Tibial nerve (tissue), 4 donors: ENCODE measurements at places on chromosomes 6 and 20.

GRCh38 chr6:84332139-84333034, 104.9 kb upstream of the CEP162 start:
- DNase-seq: no peak

DNA sequence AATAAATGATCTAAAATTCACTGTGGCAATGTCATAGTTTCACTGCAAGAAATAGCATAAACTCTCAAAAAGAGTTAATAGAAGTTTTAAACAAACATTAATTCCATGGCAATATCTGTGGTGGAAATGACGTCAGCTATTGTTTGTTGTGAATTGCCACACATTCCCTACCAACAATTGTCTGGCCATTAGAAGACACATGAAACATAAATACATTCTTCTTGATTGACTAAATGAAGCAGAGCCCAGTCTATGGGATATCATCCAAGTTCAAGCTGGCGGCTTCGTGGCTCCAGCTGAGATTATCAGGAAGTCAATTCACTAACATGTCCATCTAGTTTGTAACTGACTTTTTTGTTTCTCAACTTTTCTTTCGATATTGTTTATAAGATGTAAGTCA, 369.0 kb downstream of the ARHGAP18 start:
- no peak for DNase-seq

- no peak for DNase-seq
Measured at GRCh38 chr20:43536817-43537440, 21.9 kb upstream of the SGK2 start.

- DNase-seq: no peak
Measured at GRCh38 chr6:53984163-53984562, 127.1 kb upstream of the MLIP start.

GRCh38 chr20:16732506-16733152, 2.8 kb downstream of the SNRPB2 start:
- DNase-seq: no peak

DNA sequence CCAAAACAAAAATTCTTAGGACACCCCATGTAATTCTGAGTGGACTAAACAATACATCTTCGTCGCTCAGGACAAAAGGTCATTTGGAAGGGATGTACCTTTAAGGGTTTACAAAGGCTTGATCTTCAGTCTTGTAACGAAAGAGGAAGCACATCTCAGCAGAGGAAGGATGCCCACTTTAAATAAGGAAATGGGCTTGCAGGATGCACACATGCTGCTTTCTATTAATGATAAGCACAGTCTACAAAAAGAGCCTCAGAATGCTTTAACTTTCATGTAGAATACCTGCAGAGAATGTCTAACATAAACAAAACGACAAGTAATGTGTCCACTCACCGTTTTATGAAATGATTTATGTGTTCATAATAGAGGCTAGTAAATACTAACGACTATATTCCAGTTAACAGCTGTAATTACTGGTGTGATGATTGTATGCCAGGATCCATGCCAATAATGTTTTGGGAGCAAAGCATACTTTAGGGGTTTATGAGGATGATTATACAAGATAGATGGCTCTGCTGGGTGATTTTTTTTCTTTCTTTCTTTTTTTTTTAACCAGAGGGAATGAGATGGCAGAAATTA, 216.9 kb downstream of the GMDS start:
- no peak for DNase-seq

- no peak for DNase-seq
Measured at GRCh38 chr6:25727028-25727427, 27.5 kb upstream of the SLC17A4 start.

GRCh38 chr20:31824554-31825313, 5.6 kb downstream of the MYLK2 start:
- no peak for DNase-seq

DNA sequence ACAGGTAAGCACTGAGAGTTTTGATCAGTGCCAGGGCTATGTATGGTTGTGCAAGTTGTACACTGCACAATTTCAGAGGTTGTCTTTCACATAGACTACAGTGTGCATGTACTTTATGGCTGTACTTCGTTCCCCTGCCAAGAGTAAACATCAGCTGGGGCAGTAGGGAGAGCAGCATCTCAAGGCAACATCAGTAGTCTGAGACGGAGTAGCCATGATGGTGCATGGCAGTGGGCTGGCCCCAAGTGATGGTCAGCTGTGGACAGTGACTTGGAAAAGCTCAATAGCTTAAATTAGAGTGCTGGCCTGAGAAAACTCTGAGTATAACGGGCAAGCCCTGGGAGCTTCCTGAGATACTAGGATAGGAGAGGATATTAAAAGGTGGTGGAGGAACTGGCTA, 165.5 kb downstream of the TFAP2B start:
- no peak for DNase-seq

DNA sequence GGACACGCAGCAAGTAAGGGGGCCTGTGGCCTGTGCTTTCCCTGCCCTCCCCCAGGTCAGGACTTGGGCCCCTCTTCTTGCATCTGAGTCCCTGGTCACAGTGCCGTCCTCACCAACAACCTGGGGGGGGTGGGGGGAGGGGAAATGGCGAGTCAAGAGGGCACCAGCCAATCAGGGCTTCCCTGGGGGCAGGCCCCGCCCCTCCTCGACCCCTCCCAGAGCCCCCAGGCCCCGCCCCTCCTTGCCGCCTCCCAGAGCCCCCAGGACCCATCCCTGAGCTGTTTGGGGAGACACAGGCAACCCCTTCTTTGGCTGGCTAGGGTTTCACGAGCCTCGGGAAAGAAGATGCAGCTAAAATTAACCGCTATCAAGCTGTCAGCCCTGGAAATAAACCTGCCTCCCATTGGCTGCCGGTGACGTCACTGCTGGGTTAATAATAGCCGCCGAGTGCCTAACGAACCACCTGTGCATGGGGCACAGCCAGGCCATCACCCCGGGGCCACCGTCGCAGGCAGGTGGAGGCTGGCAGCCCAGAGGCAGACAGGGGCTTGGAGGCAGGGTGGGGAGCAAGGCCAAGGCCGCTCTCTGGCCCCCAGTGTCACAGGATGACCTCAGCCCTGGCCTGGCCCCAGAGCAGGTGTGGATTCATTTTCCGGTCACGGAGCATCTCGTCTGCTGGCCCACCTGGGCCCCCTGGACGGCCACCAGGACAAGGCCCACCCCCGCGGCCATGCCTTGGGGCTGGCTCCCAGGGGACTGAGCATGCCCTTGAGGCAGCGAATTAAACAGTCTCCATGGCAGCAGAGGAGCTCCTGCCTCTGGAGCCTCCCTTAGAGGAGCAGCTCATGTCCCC, 3.2 kb upstream of the EEF1A2 start:
- no peak for DNase-seq

GRCh38 chr6:26173836-26174145, 86.6 kb downstream of the HFE start:
- DNase-seq: no peak

DNA sequence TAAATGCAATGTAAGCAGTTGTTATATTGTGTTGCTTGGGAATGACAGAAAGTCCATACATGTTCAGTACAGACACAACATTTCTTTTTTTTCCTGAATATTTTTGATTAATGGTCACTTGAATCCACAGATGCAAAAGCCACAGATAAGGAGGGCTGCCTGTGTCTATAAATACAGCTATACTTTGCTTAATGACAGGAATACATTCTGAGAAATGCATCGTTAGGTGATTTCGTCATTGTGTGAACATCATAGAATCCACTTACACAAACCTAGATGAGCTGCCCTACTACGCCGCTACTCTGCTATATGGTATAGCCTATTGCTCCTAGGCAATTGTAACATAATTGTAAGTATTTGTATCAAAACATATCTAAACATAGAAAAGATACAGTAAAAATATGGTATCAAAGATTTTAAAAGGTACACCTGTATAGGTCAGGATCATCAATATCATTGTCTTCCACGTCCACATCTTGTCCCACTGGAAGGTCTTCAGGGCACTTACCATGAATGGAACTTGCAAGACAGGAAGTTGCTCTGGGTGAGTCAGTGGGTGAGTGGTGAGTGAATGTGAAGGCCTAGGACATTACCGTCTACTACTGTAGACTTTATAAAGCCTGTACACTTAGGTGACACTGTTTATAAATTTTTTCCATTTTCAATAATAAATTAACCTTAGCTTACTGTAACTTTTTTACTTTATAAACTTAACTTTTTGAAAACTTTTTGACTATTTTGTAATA, 27.9 kb upstream of the POPDC3 start:
- DNase-seq: no peak

DNA sequence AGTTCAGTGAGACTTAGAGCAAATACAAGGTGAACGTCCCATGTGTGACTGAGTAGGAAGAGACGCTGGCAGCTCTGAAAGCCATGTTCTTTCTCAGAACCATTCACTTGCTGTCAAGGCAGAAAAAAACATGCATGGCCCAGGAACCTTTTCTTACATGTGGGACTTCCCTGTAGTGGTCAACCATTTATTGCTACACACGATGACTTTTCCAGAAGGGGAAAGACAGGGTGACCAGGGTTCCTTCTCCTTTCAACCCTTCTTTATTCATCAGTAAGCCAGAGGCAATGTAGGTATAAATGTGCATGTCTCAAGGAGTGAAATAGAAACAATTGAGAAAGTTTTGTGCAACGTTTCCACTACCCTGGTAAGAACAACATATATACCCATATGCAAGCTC, 189.0 kb downstream of the NFATC2 start:
- no peak for DNase-seq

GRCh38 chr6:111972745-111973117, 81.2 kb upstream of the CCN6 start:
- no peak for DNase-seq

DNA sequence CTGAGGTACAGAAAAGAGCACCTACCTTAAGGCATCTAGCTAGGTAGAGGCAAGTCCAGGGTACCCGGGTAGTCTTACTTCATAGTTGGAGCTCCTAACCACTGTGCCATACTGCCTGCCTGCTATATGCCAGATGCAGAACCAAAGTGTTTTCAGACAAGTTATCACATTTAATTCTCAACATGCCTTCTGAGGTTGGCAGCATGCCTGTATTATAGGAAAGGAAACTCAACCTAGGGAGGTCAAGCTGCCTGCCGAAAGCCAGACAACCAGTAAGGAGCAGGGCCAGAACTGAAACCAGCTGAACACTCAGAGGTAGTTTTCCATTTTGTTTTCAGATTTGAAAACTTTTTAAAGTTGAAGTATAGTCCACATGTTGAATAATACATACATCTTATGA, 5.4 kb downstream of the CTNNBL1 start:
- DNase-seq: no peak

DNA sequence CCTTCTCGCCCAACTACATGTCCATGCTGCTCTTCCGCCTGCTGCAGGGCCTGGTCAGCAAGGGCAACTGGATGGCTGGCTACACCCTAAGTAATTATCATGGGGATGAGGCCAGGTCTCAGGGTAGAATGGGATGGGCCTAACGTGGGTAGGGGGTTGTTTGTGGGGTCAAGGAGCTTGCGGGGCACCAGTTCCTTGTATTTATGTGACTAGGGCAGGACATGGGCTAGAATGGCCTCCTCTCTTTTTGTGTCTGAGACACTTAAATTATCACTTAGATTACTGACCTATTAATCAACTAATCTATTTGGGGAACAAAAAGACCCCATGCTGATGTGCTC, 10.7 kb downstream of the SLC22A1 start:
- DNase-seq: no peak

DNA sequence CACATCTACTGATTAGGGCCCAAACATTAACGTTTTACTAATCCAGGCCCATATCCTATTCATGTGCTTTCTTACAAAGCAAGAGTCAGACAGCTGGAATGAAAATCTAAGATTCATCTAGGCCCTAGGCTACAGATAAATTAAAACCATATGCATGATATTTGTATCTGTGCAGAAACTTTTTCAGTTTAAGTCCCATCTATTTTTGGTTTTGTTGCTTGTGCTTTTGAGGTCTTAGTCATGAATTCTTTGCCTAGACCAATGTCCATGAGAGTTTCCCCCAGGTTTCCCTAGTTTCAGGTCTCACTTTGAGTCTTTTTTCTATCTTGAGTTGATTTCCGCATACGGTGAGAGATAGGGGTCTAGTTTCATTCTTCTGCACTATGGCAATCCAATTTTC, 20.2 kb downstream of the ADNP start:
- no peak for DNase-seq

GRCh38 chr6:108877046-108877751, 29.0 kb downstream of the ARMC2 start:
- peak; percentile 71 for DNase-seq

- DNase-seq: peak; percentile 30
Measured at GRCh38 chr6:219641-220198, 72.6 kb upstream of the DUSP22 start.

DNA sequence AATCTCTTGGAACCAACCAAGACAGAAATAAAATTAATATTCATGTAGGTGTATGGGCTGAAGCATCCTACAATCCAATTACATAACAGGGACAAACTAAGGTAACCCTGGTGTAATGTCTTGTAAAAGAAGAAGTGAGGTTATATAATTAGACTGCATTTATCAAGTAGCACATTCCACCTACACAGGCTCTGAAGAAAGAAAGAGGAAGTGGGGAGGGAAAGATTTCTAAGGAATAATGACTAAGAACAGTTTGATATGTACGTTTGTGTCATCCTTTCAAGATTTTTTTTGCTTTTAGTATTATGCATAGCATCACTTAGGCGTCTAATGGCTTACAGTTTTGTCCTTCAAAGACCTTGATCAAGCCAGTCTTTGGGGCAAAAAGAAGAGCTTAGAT, 139.7 kb downstream of the PLCB1 start:
- no peak for DNase-seq

DNA sequence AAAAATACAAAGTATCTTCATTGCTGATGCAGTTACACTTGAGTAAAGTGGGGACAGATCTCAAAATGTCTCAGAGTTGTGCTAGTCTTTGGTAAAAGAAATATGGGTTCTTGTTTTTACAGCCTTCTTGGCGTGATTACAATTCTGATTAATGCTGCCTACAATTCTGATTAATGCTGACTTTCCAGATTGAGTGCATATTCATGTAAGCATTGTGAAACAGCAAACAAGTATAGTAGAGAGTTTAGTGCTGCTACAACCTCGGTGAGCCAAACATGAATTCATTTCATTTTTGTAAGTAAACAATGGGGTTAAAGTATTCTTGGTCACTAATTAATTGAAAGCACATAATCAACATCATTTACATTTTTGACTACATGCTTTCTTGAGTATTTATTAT, at the start of gene DEFB113:
DEFB113 (minus strand) TSS at position 21 of the 400 bp plus-strand sequence; CDS start at position 21, 0 bp downstream.
- no peak for DNase-seq

DNA sequence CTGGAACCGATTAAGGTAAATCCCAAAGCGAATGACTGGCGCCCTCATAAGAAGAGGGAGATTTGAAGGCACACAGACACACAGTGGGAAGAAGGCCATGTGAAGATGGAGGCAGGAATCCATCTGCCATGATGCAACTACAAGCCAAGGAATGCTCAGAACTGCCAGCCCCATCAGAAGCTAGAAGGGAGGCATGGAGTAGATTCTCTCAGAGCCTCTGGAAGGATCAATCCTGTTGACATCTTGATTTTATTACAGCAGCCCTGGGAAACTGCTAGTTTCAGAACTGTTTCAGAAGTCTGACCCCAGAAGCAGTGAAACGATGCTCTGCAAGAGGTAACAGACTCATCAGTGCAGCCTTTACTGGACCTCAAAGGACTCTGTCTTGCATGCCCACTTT, 103.5 kb upstream of the GPR6 start:
- DNase-seq: no peak

DNA sequence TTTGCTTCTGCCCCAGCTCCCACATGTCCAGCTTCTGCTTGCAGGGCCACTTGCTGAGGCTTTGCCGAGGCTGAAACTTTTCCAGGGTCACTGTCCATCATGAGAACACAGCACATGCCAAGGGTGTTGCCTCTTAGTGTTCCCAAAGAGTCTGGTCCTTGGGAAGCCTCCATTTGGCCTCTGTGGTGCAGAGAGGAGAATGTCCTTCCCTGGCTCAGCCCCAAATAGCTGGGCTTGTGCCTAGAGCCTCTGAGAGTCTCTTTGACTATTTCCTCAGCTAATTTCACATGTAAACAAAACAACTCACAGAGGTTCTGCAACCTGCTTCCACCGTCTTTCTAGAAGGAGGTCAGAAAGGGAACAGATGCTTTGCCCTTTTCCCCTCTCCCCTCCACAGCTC, 40.4 kb upstream of the RAB23 start:
- peak; percentile 84 for DNase-seq
